ENCODE measurements at places on chromosomes 6 and 20. TPM values are rescaled to one million over a fixed set of nuclear protein-coding genes. Genes with fewer than 3 reads are reported as not detected.

- no peak for DNase-seq
Measured at GRCh38 chr6:14676064-14676463, 558.5 kb downstream of the CD83 start.

LTB gene
- total RNA-seq, result 5.4 TPM

BPIFB2 gene
- total RNA-seq, result not detected

MUC22 gene
- total RNA-seq, result 2.9 TPM

SYNJ2 gene
- total RNA-seq, result 8.3 TPM

Data from vagina (tissue), 2 donors.